ENCODE measurements at places on chromosomes 12 and 14.

- no peak for DNase-seq
These were observed 9.2 kb upstream of the TSPAN8 start for GRCh38 chr12:71166862-71167496.

GRCh38 chr14:55782166-55782565, 202.2 kb downstream of the KTN1 start:
- DNase-seq, result no peak

DNA sequence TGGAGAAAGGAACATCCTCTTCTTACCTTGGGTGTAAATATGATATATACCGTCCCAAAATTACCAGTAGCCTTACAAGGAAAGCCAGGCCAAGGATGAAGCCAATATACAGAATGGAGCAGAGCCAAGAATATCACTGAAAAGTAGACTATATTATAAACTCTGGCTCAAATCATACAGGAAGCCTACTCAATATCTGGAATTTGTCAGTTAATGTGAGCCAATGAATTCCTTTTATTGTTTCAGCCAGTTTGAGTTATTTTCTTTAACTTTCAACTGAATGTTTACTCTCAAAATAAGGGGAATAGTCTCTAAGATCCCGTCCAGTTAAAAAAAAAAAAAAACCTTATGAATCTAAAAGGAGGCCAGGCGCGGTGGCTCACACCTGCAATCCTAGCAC, 9.8 kb upstream of the DENND5B start:
- DNase-seq, result no peak

DNA sequence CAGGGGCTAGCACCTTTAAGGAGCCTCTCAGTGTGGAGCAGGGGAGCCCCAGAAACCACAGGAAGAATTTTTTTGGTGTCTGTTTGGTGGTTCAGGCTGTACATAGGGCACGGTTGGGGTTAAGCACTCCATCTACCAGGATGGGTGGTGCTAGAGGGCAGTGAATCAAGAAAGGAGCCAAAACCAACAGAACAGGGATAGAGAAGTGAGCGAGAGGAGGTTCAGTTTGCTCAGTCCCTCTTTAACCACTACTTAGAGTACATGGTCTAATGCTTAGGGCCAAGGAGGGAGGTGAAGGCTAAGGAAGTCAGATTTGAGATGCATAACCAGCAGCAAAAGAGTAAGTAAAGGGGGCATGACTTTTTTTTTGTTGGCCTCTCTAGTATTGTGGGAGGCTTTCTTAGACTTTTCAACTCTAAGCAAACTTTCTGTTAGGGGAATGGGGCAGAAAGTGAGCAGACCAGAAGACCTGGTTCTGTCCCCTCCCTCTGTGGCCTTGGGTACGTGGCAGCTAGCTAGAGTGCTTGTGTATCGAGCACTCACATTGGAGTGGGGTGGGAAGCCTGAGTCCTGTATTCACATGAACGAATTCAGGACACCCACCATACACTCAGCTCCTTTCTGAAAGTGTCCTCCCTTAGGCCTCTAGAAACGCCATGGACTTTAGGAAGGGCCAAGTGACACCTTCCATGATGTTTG, 6.6 kb upstream of the NPFF start:
- no peak for DNase-seq
